Amniotic stem cell (primary cell): ENCODE measurements at places on chromosomes 3 and 15.

DNA sequence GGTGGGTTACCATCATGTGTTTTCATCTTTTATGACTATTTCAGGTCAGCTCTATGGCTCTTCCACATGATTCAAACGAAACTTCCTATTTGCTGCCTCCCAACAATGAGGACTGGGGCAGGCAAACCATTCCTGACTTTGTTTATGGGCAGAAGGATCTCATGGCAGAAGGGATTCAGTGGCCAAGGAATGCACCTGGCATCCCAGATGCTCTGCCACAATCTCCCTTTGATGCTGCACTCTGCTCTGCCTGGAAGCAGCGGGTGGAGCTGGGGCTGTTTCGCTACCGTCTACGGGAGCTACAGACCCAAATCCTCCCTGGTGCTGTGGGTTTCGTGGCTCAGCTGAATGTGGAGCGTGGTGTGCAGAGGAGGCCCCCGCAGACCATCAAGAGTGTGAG is 6.8 kb downstream of the GDPGP1 start:
- no peak for DNase-seq

DNA sequence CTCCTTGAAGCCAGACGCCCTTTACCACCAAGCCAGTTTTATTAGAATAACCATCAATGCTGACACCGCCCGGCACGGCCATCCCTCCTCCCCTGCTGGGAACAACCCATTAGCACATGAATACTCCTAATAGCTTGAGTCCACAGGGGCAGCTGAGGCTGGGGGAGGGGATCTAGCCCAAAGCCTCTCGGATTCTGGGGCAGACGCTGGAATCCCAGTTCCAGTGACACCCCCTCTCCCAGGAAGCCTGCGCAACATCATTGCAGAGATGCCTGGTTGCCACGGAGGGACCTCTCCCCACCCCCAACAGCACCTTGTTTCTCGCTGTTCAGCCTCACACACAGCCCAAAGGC is 1.2 kb upstream of the LINGO1 start:
- DNase-seq: no peak

DNA sequence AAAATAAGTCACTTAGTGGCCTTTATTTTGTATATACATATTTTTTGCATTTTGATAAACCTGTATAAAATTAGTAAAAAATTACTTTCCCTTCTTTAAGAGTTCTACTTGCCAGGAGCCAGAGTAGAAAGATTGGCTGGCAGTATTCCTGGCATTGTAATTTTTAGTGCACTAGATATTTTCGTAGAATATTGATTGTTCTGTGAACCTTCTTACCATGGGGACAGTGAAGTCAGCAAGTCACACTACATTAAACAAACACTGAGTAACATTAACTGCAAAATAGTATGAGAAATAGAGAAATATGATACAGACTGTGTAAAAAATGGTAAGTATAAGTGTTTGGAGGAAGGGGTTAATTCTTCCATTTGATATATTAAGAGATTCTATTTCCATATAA is 26.0 kb downstream of the TCF12 start:
- DNase-seq: no peak

- no peak for DNase-seq
Observed at GRCh38 chr15:31758126-31758525, 272.2 kb upstream of the CHRNA7 start.

DNA sequence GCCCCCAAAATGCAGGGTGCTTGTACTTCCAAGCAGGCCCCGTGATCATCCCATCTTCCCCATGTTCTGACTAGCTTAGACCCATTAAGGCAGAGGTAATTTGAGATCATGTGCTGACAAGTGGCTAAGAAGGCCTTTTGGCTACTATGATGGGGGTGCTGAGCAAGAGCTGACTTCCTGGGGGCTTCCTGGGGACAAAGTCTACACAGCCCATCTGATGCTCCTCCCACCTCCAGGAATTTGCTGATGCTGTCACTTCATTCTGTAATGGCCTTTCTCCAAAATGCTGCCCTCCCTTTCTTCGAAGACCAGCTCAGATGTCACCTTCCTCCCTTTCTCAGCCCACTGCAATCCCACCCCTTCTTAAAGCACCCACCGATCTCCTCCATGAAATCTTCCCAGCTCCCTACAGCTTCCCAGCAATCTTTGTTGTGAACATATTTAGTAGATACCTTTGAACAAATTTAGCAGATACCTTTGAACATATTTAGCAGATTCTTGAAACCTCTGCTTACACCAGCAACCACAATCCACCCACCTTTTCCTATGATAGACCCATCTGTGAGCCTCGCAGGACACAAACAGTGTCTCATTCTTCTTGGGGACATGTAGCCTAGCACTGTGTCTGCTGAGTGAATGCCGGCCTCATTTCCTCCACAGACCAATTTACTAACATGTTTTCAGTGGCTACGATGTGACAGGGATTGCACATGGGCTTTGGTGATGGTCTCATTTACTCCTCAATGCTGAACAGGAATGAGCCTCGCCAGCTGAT is 223.3 kb downstream of the EPHB1 start:
- DNase-seq: no peak

DNA sequence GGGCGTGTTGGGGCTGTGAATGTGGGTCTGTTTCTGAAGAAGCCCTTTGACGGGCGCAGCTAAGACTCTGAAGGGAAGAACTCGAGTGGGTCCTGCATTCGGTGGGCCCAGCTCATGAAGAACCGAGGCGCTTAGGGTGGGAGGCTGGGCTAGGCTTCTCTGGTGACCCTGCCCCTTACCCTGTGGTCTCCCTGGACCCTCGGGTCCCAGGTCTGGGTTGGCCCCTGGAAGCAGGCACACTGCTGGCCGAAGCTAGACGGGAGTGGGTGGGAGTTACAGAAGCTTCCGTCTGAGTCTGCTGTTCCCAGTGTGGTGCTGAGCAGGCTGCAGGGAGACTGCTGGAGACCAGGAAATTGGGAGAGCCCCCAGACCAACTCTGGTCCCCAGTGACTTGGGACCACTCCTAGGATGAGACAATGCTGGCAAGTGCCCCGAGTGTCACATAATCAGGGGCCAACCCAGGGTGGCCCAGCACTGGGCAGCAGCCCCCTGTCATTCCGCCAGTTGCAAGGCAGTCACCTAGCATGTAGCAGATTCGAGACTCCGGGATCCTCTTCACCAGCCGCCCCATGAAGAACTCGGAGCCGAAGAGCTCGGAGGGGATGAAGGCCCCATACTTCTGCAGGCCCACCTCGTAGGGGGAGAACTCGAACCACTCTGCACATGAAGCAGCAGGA is 16.7 kb upstream of the EHD4 start:
- no peak for DNase-seq

DNA sequence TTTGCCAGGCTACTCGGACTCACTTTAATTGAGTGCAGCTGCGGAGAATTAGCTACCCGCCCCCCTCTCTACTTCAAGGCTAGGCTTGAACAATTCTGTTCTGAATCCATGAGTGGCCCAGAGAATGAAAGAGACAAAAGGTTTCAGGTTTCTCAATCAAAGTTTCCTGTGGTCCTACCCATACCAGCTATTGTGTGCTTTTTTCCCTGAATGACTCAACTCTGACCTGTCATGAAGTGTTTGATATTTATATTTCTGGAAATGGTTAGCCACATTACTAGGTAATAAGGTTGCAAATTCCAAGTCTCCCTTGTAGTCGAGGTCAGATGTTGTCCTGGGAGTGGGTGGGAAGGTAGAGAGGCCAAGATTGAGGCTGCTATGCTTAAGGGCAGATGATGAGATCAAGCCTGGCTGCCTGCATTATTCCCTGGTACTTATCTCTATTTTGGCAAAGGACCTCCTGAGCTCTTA is 392.7 kb upstream of the TBL1XR1 start:
- no peak for DNase-seq

DNA sequence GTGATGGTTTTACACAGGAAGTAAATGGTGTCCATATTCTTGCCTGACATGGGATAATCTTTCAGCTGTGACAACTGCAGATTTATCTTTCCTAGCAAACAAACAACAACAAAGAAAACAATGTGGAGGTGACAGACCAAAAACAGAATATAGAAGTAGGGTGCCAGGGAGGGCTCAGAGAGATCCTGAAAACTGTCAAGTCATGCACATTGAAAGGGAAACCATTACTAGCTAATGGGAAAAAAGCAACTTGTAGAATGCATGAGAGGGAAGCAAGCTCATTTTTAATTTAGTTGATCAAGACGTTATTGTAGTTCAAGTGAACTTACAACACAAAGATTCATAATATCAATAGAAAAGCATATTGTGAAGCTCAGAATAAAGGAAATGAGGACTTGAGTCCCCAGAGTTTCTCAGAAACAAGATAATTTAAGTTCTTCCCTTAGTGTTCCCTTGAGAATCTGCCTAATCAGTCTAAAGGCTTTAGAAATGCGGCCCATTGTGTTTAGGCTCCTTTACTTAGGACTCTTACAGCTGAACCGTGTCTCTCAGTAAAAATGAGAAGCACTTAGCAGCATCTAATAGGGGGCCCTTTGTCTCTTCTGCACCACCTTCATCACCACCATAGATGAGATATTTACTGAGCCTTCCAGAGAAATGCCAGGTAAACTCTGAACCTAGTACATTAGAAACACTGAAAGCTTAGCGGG is 115.6 kb upstream of the CADPS start:
- no peak for DNase-seq

- no peak for DNase-seq
Observed at GRCh38 chr3:52600258-52600657, 63.9 kb downstream of the UQCC5 start.

DNA sequence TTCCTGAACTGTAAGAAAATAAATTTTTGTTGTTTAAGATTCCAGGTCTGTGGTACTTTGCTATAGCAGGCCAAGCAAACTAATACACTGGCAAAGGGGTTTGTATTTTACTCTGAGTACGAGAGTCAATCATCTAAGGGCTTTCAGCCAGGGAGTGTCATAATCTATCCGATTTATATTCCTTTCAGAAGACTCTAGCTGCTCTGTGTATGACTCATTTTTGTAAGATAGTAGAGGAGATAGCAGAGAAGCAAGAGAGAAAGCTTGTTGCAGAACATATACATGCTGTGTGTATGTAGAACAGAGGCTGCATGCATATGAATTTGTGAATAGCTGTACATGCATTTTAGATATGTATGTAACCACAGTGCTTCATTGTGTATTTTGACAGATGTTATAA is 577.9 kb upstream of the EPHA6 start:
- no peak for DNase-seq

DNA sequence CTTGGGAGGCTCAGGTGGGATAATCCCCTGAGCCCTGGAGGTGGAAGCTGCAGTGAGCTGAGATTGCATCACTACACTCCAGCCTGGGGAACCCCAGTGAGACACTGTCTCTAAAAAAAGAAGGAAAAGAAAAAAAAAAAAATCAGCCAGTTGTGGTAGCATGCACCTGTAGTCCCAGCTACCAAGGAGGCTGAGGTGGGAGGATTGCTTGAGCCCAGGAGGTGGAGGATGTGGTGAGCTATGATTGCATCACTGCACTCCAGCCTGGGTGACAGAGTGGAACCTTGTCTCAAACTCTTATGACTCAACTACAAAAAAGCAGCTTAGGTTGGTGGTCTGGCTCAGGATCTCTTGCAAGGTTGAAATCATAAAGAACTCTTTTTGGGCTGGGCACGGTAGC is 19.3 kb upstream of the GPX1 start:
- DNase-seq: no peak

DNA sequence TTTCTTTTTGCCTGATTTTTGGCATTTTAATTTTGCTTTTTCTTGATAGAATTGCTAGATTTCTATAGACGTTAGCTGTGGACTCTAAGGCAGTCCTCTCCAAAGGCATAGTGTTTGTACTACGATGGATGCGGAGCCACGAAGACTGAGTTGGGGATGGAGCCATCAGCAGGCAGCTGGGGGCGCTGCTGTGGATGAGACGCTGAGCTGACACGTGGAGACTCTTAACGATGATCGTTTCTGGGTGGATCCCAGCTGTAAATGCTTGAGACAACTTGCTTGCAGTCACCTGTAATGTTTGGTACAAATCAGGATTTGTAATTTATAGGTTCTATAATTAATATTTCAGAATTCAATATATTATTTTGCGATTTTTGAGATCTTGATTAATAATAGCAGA is 13.3 kb upstream of the PPP1R2 start:
- DNase-seq: no peak

DNA sequence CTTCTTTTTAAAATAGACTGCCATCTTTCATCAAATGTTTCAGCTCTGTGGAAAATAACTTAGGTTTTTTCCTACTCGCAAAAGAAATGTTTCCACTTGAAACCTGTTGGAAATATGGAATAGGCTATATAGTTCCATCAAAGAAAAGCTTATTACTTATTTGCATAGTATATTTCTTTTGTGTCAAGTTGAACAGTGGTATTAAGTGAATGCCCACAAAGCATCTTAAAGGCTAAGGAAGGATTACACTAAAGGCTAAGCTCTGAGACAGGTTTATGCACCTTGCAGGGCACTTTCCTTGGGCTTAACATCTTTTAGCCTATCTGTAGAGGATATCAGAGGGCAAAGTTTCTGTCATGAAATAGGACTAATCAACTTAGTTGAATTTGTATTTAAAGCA is at the start of gene SAMD7:
SAMD7 (plus strand) TSS at position 301 of the 400 bp plus-strand sequence. CDS start 7,927 bp downstream, outside the sequence.
- DNase-seq: no peak

DNA sequence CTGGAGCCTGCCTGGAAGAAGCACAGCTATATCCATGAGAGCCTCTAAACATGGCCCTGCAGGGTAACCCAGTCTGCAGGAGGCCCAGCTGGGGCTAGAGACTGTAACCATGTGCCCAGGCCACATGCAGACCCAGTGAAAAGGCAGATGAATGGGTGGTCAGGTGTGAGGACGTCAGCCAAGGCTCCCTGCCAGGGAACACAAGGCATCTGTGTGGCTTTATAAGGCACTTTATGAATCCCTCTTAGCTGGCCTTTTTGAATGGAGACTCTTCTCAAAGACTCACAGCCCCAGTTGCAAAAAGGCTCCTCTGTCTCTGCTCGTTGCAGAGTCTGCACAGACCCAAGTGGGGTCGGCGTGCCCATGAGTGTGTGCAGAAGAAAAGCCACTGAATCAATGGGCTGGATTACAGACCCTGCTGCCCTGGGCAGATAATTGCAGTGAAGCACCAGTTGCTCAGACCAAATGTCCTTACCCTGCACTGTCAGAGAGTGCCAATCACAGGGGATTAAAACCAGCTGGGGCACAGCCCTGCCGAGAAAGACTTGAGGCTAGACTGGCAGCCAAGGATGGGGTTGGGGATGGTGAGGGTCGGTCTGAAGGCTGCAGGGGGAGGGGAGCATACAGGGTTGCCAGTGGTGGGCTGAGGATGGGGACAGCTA is 154.2 kb downstream of the RAB11A start:
- no peak for DNase-seq
